Activated CD4-positive, alpha-beta T cell treated with anti-CD3 and anti-CD28 coated beads, Interleukin-2, amount 50 U/mL, for 24 hours (primary cell): ENCODE measurements at places on chromosomes 7 and 10.

DNA sequence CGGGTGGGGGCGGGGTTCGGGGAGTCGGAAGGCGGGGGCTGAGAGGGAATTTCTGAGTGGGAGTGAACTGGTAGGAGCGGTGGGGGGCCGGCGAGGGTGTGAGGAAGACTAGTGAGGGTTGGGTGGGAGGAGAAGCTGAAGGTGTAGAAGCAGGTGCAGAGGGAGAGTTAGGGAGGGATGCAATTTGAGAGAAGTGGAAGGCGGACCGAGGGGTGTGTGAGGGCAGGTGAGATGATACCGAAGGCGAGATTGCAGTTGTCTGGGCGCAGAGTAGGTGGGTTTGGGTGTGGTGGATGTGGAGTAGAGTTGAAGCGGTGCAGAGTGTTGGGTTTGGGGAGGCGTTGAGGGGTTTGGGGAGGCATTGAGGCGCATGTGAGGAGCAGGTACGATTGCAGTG lies 643 bp downstream of the KAT6B start:
- DNase-seq = no peak

- no peak for DNase-seq
Measured at GRCh38 chr10:74263996-74264395, 113.0 kb downstream of the ADK start.

DNA sequence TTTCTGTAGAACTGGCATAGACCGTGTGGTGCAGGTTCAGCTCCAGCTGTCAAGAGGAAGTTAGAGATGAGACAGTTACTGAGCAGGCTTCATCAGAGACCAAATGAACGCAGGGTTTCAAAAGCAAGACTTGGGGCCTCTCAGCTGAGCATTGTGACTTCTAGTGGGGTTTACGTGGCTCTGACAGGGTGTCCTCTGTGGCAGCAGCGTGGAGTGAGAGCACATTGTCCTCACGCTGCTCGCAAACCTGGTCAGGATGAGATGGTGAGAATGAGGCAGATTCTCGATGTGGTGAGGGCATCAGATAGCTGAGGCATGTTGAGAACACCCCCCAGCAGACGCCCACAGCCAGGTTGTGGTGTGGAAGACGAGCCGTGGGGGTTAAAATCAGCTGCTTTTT lies 126.0 kb downstream of the DNAJB6 start:
- DNase-seq = no peak

DNA sequence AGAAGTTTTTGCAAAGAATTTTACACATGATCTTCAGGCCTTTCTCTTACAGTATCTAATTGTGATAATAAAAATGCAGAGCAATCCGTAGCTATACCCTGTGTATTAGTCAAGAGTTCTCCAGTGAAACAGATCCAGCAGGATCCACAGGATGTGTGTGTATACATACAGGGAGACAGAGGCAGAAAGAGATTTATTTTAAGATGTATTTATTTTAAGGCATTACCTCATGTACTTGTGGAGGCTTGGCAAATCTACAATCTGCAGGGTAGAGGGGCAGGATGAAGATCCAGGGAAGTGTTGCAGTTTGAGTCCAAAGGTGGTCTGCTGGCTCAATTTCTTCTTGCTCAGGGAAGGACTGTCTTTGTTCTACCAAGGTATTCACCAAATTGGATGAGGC lies 41.7 kb downstream of the ARHGAP12 start:
- DNase-seq = no peak

DNA sequence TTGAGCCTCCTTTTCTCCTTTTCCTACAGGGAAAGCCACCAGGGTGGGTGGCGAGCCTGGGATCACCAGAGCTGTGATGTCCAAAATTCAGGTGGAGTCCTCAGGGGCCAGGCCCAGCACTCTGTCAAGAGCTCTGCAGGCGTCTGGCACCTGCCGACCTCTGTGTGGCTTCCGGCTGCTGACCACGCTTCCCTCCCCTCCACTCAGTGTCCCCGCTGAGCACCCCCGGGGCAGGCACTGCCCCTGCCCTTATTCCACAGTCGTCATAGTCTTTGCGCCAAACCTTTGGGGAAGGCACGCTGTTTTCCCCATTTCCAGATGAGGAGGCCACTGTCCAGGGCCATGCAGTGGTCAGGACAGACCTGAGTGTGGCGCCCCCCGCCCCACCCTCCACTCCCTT lies 7.5 kb downstream of the MTG1 start:
- DNase-seq = no peak

DNA sequence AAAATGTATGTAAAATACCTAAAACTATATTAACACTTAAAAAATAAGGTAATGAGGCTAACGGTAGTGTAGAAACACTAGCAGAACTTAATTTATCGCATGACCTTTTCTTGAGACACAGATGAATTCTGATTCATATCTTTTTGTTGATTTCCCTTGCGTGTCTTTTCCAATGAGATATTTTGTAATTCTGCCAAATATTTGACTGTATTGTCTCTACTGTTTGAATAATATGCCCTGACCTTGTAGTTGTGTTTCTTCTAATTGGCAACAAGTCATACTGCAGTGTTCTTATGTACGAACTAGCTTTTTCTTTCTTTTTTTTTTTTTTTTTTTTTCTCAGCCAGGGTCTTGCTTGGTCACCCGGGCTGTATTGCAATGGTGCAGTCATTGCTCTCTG lies 9.2 kb upstream of the ABCB1 start:
- DNase-seq = no peak

DNA sequence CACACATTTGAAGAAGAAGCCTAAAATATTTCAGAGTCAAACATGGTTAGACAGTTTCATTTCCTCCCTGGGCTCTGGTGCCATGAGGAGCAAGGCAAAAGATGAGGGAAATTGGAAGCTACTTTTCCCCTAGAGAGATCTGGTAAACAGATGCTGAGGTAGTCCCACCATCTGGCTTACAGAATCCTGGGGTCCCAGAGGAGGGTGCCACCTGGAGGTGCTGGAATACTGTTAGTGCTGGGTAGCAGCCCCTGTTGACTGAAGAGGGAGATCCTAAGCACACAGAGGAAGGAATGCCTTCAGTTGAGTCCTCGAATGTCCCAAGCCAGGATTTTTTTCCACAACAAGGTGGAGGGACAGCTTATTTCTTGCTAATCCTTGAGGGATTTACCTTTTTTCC lies 160.1 kb downstream of the FZD1 start:
- DNase-seq = no peak

DNA sequence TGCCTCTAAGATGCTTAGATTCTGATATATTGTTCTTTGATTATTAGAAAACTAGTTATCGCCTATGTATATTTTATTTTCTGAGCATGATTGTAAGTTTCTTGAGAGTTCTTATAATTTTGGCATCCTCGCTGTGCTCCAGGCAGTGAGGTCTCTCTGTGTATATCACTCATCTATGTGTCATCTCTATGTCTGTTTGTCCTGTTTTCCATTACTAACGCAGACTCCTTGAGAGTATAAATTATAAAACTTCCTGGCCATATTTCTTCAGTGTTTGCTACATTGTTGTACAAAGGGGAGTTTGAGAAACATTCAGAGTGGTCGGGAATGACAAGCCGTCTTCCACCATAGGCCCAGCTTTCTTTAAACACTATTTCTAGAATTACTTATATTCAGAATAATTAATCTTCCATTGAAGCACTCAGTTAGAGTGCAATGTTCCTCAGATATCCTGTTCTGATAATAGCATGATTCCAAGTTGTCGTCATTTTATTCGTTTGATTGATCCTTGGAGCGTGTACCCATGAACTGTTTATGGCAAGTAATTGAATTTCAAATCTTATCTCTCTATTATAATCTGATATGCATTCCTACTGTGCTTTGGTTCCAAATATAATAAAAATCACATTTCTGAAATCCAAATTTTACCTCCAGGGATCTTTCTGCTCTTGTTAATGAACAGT lies 206.6 kb downstream of the BAMBI start:
- no peak for DNase-seq

DNA sequence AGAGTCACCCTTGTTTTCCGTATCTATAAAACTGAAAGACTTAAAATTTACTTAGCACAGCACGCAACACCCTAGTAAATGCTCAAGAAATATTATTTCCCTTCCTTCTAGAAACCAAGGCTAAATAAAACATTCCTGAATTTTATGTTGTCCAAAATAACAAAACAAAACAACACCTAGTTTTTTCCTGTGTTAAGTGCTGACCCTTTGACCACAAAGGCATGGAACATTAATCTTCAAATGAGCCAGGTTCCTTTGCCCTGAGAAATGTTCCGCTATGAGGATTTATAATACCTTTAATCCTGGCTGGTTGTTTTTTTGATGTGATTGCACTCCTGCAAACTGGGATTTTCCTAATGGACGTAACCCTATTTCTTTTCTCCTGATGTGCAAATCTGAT lies 29.0 kb upstream of the DGKI start:
- no peak for DNase-seq

- DNase-seq = no peak
Measured at GRCh38 chr10:113059371-113059780, 109.3 kb downstream of the TCF7L2 start.

DNA sequence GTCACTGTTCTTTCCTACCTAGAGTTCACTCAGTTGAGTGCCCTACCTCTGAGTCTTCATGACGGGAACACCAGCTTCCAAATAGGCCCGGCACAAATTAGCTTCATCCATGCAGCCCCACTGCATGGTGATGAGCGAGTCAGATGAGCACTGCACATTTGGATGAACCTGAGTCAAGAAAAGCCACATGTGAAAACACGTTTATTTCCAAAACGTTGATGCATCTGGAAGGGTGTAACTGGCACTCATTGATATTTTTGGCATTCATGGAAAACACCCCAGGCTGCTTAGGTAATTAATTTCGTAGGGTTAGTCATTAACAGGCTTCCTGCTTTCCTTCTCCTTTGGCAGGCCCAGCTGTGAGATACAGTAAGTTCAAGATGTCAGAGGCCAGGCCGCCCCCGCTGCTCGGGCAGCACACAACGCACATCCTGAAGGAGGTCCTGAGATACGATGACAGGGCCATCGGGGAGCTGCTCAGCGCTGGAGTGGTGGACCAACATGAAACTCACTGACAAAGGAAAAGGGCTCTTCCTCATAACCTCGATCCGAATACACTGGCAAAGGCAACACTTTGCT lies 725.2 kb downstream of the SUGCT start:
- no peak for DNase-seq

- no peak for DNase-seq
Measured at GRCh38 chr7:158849768-158850544, 6.4 kb upstream of the DYNC2I1 start.

- DNase-seq = no peak
Measured at GRCh38 chr10:126478546-126478945, 90.3 kb upstream of the ADAM12 start.

DNA sequence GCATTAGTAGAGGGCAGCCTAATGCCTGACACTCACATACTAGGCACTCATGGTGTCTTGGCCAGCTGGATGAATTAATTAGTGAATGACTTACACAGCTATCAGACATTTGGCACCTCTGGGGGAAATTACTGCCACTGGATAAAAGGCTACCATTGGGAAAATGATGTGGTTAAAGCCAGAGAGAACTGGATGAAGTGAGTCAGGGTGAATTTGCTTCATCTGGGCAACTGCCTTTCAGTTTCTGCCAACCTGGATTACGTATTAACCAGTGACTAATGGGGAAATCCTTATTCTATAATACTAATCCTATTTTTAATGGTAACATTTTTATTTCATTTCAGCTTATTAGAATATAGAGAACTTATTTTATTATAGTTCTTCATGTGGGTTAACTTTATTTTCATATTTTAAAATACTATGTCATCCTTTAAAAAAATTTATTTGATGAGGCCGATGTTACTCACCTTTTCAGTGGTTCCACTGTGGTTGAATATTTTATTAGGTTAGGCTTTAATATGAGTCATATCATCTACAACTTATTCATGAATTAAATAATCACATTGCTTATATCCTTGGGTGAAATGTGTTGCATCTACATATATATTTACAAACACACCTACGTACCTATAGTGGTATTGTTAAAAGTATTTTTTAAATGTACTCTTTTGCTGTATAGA lies 85.6 kb upstream of the CAPZA2 start:
- DNase-seq = no peak

- DNase-seq = no peak
Measured at GRCh38 chr10:117987244-117987909, 59.4 kb downstream of the RAB11FIP2 start.

GRCh38 chr10:49620841-49621378 lies 7.1 kb downstream of the CHAT start:
- DNase-seq = no peak

GRCh38 chr10:74071157-74071556 lies 73.2 kb downstream of the VCL start:
- DNase-seq = no peak

DNA sequence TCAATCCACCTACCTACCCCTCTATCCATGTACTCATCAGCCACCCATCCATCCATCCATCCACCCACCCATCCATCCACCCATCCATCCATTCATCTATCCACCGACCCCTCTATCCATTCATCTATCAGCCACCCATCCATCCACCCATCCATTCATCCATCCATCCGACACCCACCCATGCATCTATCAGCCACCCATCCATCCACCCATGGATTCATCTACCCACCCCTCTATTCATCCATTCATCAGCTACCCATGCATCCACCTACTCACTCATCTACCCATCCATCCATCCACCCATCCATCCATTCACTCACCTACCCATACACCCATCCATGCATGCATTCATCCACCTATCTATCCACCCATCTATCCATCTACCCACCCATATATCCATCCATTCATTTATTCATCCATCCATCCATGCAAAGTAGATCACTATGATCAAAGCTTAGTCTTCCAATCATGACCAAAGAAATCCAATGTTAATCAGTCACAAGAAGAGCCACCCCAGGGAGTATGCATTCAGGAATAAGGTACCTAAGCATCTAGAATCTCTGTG lies 27.7 kb upstream of the ZNF467 start:
- no peak for DNase-seq

DNA sequence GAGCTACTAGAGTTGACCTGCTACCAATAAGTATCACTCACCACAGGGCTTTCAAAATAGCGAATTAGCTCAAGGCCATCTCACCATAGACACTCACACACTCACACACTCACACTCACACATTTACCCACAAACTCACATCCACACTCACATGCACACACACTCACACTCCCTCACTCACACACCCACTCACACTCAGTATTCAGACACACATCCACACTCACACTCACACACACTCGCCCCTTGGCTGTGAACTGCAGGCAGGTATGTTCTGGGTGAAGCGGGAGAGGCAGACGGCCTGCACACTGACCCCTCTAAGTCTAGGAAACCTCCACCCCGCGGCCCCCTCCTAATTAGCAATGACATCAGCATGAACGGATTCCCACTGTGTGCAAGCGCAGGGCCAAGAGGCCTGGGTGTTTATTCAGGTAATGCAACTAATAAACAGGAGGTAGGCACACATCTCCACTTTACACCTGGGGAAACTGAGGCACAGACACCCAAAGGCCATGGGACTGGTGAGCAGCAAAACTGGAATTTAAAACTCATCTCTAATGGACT lies 94.6 kb downstream of the ADARB2 start:
- DNase-seq = no peak

DNA sequence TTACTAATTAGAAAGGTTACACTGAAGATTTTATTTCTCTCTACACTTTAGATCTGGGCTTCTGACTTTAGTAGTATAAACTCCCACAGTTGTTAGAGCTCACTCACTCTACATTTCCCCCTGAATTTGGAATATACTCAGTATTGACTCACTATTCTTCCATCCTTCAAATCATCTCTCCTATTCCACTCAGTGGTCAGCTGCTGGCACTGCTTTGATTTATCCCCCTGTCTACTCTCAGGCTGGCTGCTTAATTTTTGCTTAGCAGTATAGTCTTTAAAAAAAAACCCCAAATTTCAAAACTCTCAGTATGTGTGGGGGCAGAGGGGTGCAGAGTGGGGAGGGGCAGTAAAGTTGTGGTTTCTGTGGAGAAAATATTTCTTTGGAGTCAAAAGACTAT lies 68.9 kb downstream of the CDK6 start:
- no peak for DNase-seq
